ENCODE measurements at places on chromosomes 2 and 18. TPM values are rescaled to one million over a fixed set of nuclear protein-coding genes. Genes with fewer than 3 reads are reported as not detected.
A peak's percentile ranks its signal among the peaks of the same experiment; 100 is the strongest.

DNA sequence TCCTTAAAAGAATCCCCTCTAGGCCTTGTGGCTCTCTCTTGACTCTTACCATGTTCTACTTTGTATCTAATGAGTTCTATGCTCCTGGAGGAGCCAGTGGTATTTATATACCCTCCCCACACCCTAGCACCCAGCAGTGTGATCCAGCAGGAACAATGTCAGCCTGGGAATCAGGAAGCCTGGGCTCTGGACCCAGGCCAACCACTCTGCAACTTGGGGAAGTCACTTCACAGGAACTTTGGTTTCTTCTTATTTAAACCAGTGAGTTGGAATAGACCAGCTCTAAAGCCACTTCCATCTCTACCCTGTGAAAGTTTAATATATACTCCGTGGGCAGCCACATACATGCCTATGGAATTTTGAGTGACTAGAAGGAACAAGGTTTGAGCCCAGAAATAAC is 11.6 kb upstream of the SPTBN1 start:
- no peaks in the 10 kb centered on the region for H3K27me3 ChIP-seq
- no peak overlapping the region for H3K4me3 ChIP-seq
- no peak overlapping the region for H3K27ac ChIP-seq
- no peaks in the 10 kb centered on the region for H3K4me1 ChIP-seq
- no peak for DNase-seq

DNA sequence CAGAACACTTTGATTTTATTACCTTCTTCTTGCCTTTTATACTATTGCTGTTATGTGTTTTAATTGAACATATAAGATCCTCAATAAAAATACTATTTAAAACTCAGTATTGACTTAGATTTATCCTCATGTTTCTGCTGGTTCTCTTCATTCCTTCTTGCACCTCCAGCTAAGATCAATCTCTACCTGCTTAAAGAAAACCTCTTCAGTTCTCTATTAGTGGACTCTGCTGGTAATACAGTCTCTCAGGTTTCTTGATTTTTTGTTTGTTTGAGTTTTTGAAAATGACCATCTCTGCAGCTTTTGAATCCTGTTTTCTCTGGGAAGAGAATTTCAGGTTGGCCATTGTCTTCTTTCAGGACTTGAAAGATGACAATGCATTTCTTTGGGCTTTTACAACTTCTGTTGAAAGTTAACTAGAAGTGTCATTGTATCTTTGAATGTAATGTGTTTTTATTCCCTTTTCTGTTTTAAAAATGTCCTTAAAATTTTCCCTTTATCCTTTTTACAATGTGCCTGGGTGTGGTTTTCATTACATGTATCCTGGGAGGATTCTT is 29.8 kb upstream of the TMEM131 start:
- H3K27ac ChIP-seq: no peak overlapping the region
- no peaks in the 10 kb centered on the region for H3K27me3 ChIP-seq
- no peak for DNase-seq

- H3K27me3 ChIP-seq: no peaks in the 10 kb centered on the region
- H3K4me3 ChIP-seq: no peak overlapping the region
- H3K36me3 ChIP-seq: peaks cover 19% of the 10 kb centered on the region
- no peak for DNase-seq
- no peak overlapping the region for H3K27ac ChIP-seq
- peaks cover 49% of the 10 kb centered on the region for H3K4me1 ChIP-seq
These were observed 32.7 kb upstream of the DNMT3A start for GRCh38 chr2:25374411-25374810.

DNA sequence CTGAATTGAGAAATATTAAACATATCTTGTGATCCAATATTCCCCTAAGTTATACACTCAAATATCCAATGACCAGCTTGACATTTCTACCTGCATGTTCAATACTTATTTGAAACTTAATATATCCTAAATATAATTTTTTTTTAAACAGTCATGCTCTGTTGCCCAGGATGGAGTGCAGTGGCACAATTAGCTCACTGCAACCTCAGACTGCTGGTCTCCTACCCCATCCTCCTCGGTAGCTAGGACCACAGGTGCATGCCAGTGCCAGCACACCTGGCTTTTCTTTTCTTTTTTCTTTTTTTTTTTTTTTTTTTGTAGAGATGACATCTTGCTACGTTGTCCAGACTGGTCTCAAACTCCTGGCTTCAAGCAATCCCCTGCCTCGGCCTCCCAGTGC is 4.2 kb downstream of the KYNU start:
- no peaks in the 10 kb centered on the region for H3K4me1 ChIP-seq
- no peak for DNase-seq
- H3K4me3 ChIP-seq: no peak overlapping the region
- no peaks in the 10 kb centered on the region for H3K36me3 ChIP-seq

DNA sequence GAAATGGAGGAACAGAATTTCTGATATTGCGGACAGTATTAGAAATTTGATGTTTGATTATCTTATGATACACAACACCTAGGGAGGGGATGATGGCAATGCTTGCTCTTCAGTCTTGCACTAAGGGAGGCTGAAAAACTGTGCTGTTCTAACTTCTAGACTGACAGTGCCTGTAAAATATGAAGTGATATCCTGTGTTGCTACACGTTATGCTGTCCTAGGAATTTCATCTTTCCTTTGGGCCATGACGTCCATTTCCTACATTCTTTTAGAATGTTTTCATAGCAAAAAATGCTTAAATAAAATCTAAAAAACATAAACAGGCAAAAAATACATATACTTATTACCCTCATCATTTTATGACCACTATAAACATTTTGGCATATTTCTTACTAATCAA is 55.3 kb downstream of the OSBPL1A start:
- no peaks in the 10 kb centered on the region for H3K27me3 ChIP-seq
- H3K36me3 ChIP-seq: peaks cover 2% of the 10 kb centered on the region
- no peak overlapping the region for H3K4me3 ChIP-seq
- DNase-seq: no peak
- no peak overlapping the region for H3K27ac ChIP-seq

GRCh38 chr2:555164-555922 is 121.9 kb downstream of the TMEM18 start:
- no peak overlapping the region for H3K27ac ChIP-seq
- peak; percentile 14 for DNase-seq
- no peak overlapping the region for H3K4me3 ChIP-seq
- H3K36me3 ChIP-seq: no peaks in the 10 kb centered on the region
- peaks cover 3% of the 10 kb centered on the region for H3K4me1 ChIP-seq

GRCh38 chr2:206275312-206276055 is 1.0 kb downstream of the ZDBF2 start:
- peak overlapping the region; percentile 55 for H3K4me3 ChIP-seq
- H3K36me3 ChIP-seq: no peaks in the 10 kb centered on the region
- no peak for DNase-seq
- H3K27ac ChIP-seq: peak overlapping the region; percentile 52

GRCh38 chr2:138125306-138126288 is 161.3 kb downstream of the HNMT start:
- no peaks in the 10 kb centered on the region for H3K36me3 ChIP-seq
- DNase-seq: no peak
- no peak overlapping the region for H3K27ac ChIP-seq
- no peaks in the 10 kb centered on the region for H3K27me3 ChIP-seq
- no peaks in the 10 kb centered on the region for H3K4me1 ChIP-seq
- H3K4me3 ChIP-seq: no peak overlapping the region

- no peak overlapping the region for H3K4me3 ChIP-seq
- no peak for DNase-seq
- H3K27ac ChIP-seq: no peak overlapping the region
- H3K27me3 ChIP-seq: no peaks in the 10 kb centered on the region
These were observed 477.1 kb upstream of the TCF4 start for GRCh38 chr18:56065086-56065485.

GRCh38 chr2:188629753-188630527 is 338.3 kb downstream of the GULP1 start:
- peak; percentile 84 for DNase-seq
- peaks cover 2% of the 10 kb centered on the region for H3K4me1 ChIP-seq
- H3K27ac ChIP-seq: peak overlapping the region; percentile 81
- H3K4me3 ChIP-seq: no peak overlapping the region

GRCh38 chr2:159208438-159208837 is 78.1 kb downstream of the WDSUB1 start:
- H3K36me3 ChIP-seq: peaks cover 2% of the 10 kb centered on the region
- no peak overlapping the region for H3K27ac ChIP-seq
- DNase-seq: no peak
- no peaks in the 10 kb centered on the region for H3K27me3 ChIP-seq
- H3K4me1 ChIP-seq: peaks cover 34% of the 10 kb centered on the region
- H3K4me3 ChIP-seq: no peak overlapping the region

- no peak overlapping the region for H3K27ac ChIP-seq
- H3K4me1 ChIP-seq: no peaks in the 10 kb centered on the region
- no peaks in the 10 kb centered on the region for H3K27me3 ChIP-seq
- H3K36me3 ChIP-seq: no peaks in the 10 kb centered on the region
- no peak overlapping the region for H3K4me3 ChIP-seq
These were observed 11.3 kb upstream of the VRK2 start for GRCh38 chr2:58035352-58035751.

DNA sequence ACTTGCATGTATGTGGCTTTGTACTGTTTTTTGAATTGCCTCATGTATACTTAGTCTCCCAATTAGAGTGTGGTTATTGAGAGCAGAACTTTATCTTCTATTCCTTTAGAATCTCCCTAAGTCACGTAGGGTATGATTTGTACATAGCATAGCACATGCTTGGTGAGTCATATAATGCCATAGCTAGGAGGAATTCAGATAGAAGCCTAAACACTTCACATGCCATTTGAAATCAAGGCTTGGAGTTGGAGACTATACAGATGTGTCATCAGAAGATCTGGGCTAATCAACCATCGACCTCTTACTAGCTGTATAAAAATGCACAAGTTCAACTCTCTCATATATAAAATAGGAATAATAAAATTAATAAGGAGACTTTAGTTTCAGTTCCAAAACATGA is 222.6 kb upstream of the ST6GAL2 start:
- H3K4me1 ChIP-seq: no peaks in the 10 kb centered on the region
- no peak overlapping the region for H3K4me3 ChIP-seq
- no peaks in the 10 kb centered on the region for H3K36me3 ChIP-seq
- DNase-seq: no peak

- peak overlapping the region; percentile 98 for H3K27ac ChIP-seq
- peak overlapping the region; percentile 92 for H3K4me3 ChIP-seq
- H3K27me3 ChIP-seq: no peaks in the 10 kb centered on the region
These were observed 981 bp upstream of the SF3B1 start for GRCh38 chr2:197435598-197436420.

DNA sequence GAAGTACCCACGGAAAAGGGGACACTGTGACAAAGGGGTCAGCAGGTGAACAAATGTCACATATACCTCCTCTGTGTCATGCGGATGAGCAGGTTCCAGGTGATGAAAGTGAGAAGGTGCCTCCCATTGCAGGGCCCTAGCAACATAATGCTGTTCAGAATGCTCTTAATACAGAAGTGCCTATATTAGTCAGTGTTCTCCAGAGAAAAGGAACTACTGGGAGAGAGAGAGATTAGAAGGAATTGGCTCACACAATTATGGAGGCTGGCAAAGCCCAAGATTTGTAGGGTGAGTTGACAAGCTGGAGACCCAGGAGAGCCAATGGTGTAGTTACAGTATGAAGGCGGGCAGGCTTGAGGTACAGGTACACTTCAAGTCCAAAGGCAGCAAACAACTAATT is 98.1 kb upstream of the CDC42EP3 start:
- H3K27ac ChIP-seq: no peak overlapping the region
- DNase-seq: no peak
- H3K27me3 ChIP-seq: no peaks in the 10 kb centered on the region
- no peak overlapping the region for H3K4me3 ChIP-seq
- H3K36me3 ChIP-seq: no peaks in the 10 kb centered on the region

GRCh38 chr2:217027414-217027813 is 167.6 kb upstream of the TNP1 start:
- no peak overlapping the region for H3K4me3 ChIP-seq
- DNase-seq: no peak
- no peaks in the 10 kb centered on the region for H3K4me1 ChIP-seq
- no peak overlapping the region for H3K27ac ChIP-seq

DNA sequence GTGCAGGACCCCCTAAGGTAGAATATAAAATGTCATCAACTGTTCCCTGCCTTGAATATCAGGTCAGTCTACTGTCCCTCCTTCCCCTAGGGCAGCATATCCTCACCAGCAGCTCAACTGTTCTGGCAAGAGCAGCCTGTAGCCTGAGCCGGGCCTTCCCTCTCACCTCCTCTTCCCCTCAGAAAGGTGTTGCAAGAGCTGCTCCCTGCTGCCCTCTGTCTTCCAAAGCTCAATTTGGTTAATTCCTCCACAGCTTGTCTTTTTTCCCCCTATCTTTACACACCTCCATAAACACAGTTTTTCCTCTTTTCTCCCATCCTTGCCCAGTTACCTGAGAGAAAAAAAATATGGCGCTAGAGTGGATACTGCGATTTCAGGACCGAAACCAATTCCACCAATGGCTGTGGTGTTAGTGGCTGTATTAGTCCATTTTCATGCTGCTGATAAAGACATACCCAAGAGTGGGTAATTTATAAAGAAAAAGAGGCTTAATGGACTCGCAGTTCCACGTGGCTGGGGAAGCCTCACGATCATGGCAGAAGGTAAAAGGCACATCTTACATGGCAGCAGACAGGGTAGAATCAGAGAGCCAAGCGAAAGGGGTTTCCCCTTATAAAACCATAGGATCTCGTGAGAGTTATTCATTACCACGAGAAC is 184.7 kb downstream of the MREG start:
- no peak for DNase-seq
- no peak overlapping the region for H3K27ac ChIP-seq
- no peaks in the 10 kb centered on the region for H3K36me3 ChIP-seq
- H3K4me3 ChIP-seq: no peak overlapping the region

DNA sequence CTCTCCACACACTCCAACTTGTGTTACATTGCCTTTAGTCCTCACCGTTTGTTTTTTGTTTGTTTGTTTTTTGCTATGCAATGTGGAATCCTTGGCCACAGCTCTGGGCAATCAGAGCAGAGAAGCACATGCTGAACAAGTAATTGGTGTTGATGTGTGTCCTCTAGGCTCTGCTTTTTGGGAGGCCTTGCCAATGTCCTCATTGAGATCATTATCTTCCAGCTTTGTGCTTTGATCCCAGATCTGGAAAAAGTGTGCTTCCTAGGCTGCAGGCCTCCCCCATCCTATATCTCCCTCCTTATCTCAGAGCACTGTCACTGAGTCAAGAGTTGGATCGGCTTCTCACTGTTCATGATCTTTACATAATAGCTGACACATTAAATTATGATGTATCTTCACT is 25.9 kb downstream of the OSR1 start:
- H3K27ac ChIP-seq: no peak overlapping the region
- H3K4me1 ChIP-seq: no peaks in the 10 kb centered on the region
- no peaks in the 10 kb centered on the region for H3K36me3 ChIP-seq

The ACKR3 gene
- 19.7 TPM for total RNA-seq

The UGT1A10 gene
- total RNA-seq: not detected

The DNAJC5G gene
- 0.50 TPM for total RNA-seq

The ACMSD gene
- not detected for total RNA-seq

The DLX1 gene
- total RNA-seq: not detected

The THUMPD2 gene
- total RNA-seq: 16.4 TPM

The ABHD1 gene
- total RNA-seq: 0.77 TPM

The CUL3 gene
- 92.7 TPM for total RNA-seq

The CTNNA2 gene
- 117 TPM for total RNA-seq

The OXER1 gene
- 1.1 TPM for total RNA-seq
